ENCODE measurements at places on chromosomes 7 and 10.
A peak's percentile ranks its signal among the peaks of the same experiment; 100 is the strongest.

GRCh38 chr10:104336821-104337467, 1.3 kb downstream of the ITPRIP start:
- no peak for DNase-seq

GRCh38 chr7:36393826-36394225, 4.2 kb downstream of the ANLN start:
- DNase-seq = no peak

- no peak for DNase-seq
Measured at GRCh38 chr10:43610636-43611035, 4.4 kb downstream of the ZNF485 start.

DNA sequence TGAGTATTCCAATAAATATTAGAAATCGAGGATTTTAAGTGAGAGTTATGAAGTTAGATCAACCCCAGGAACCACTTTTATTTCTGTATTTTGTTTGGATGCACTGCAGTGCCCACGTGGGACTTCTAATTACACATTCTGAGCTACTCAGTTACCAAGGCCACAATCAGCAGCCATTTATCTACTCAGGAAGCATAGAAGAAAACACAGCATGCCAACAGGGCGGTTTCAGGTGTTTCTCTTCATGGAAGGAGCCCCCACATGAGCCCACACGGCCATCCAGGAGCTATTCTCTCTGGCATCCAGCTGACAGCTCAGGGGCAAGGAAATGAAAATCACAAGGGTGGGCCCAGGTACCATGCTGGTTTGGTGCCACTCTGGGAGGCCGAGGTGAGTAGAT, 266.5 kb upstream of the MKLN1 start:
- DNase-seq = no peak

GRCh38 chr10:35425595-35425994, 89.3 kb downstream of the CCNY start:
- DNase-seq = peak; percentile 46

DNA sequence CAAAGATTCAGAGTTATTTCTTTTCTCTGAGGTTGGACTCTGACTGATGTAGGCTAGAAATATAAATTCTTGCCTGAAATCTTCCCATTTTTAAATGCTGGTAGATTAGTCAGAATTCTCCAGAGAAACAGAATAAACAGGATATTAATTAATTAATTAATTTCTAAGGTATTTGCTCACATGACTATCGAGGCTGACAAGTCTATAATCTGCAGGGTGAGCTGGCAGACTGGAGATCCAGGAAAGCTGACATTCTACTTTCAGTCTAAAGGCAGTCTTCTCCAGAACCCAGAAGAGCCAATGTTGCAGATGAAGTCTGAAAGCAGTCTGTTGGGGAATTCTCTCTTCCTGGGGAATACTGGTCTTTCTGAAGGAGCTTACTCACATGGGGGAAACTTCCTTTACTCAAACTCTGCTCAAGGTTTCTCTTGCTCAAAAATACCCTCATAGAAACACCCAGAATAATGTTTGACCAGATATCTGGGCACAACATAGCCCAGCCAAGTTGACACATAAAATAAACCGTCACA, 189.7 kb downstream of the KIF20B start:
- no peak for DNase-seq

GRCh38 chr10:76643511-76643911, 994.1 kb downstream of the KCNMA1 start:
- no peak for DNase-seq

DNA sequence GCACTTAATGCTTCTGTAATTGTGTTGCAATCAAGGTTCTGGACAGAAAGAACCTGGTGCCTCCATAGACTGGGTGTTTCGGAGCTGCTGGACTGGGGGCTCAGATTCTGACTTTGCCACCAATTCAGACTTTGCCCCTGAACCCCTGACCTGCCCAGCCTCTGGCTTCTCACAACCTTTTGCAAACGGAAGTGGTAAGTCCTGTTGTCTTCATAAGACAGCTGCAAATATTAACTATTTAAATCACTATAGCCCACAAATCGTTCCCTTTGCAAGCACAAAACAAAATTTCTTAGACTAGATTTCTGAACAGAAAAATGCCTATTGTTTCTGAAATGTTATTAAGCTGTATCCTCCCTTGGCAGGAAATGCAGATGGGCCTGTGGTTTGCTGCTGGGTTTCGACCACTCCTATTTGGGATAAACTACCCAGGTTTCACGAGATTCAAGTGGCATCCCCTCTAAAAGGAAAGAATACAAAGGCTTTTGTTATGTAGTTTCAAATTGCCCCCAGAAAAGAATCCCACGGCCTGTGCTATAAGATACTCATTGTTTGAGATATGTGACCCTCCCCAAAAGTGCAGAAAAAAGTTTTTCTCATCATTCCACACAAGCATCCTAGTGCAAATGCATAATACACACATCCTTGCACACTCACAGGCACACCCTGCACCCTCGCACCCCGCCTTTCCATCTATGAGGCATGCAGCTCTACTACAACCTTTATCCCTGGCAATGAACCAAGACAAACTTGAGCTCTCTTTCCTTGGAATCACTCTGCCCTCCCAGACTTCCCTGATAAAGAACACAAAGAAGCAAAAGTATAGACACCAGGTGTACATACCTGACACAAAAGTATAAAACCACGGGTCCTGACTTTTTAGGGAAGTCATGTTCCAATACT, 209.1 kb downstream of the PRPF18 start:
- DNase-seq = no peak

GRCh38 chr10:12957081-12957480, 44.4 kb downstream of the CCDC3 start:
- DNase-seq = no peak

- peak; percentile 29 for DNase-seq
Measured at GRCh38 chr7:146150153-146150552, 33.6 kb downstream of the CNTNAP2 start.

DNA sequence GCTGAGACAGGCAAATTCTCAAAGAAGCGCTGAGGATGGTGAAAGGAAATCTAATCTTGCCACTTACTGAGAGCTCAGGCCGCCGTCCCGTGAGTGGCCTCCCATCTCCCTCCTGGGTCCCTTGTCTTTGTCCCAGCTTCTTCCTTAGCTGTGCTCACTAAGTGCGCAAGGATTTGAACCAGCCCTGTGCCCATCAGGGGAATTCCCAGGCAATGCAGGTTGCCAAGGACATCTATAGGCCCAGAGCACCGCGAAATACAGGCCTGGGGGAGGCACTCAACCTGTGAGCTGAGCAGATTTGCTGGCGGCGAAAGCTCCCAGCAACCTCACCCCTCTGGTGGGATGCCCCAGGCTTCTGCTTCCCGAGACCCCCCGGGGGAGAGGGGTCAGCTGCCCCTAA, 64.8 kb downstream of the OAT start:
- no peak for DNase-seq
